Common myeloid progenitor, CD34-positive (primary cell): ENCODE measurements at places on chromosomes 11 and 22.
A peak's percentile ranks its signal among the peaks of the same experiment; 100 is the strongest.

DNA sequence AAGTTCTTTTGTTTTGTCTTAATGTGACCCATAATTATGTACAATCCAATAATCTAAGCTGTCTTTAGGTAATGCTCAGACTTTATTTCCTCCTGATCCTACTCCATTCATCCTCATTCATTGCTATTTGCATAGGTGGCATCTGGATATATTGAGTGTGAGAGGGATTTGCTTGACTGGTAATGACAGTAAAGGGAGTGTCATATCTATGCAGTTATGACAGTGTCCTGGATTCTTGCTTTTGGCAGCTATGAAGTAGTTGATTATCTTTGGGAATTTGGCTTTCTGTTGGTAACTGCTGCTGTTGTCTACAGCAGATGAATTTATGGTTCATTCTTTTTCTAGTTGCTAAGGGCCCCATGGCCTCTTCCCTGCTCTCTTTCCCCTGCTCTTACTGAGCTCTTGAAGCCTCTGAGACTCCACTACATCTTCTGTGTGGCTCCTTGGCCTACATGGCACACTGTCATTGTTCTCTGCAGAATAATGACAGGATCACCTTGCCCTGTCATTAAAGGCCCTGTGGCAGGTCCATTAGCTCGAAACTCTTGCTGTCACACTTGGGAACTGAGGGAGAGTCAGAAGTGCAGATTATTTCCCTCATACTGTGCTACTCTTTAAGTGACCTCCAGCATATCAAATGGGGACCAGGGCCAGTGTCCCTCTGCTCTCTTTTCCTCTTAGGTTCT, 20.1 kb upstream of the ACAT1 start:
- no peak for DNase-seq

DNA sequence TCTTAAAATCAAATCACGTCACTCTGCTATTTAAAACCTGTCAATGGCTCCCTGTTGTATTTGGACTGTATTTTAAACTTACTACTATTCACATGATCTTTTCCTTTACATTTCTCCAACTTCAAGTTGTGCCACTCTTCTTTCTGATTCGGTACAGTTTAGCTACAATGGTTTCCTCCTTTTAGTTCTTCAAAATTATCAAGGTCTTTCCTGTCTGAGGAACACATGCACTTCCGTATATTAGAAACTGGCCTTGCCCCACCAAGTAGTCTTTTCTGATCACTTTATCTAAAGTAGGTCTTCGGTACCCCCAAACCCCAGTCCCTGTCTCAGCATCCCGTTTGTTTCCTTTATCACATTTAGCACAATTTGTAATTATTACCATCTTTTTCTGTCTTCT, 81.8 kb downstream of the MTMR3 start:
- peak; percentile 10 for DNase-seq

GRCh38 chr11:82750643-82751139, 17.0 kb upstream of the FAM181B start:
- peak; percentile 82 for DNase-seq

GRCh38 chr11:17807034-17807433, 72.5 kb downstream of the KCNC1 start:
- no peak for DNase-seq

- DNase-seq: no peak
Measured at GRCh38 chr11:15607361-15608036, 492.8 kb downstream of the INSC start.

- DNase-seq: no peak
Measured at GRCh38 chr11:89502301-89502700, 11.1 kb upstream of the NOX4 start.

DNA sequence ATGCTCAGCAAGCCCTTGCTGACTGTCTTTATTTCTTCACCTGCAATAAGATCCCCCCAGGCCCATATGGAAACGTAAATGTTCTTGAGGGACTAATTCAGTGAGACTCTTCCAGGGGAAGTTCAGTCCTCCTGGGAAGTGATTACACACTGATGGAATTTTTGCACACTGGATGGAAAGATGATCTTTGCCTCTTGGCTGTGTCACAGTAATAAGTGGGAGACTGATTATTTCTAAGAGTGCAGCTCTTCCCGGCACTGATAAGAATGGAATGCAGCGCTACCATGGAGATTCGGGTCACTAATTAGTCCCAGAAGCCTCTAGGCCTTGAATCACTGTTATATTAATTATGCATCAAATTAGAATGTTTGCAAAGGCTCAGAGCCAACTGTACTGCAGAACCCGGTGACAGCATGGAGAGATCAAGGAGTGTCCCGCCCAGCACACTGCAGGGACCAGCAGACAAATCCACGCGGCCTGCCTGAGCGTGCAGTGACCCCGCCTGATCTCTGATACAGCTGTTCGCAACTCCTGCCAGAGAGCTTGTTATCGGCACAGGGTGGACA, 178.3 kb downstream of the SNX19 start:
- DNase-seq: no peak

DNA sequence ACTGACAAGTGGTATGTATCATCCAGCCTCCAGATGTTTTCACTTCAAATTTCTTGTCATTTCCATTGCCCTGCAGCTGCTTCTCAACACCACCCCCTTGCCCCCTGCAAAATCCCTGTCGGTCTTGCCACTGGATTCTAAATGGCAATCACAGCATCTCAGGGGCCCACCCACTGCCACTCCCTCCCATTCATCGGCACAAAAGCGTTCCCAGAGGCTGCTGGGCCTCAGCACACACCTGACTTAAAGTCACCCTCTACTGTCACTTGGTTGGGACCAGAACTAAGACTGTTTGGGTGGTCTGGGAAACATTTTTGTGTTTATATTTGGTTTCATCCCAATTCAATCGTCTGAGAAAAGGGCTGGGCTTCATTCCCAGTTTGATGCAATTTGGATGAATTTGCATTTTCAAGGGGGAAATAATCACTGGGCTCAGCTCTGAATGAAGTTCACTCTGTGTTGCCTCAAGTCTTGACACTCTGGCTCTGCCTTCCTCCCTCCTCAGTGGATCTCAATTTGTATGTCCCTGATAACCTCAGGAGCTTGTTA, 27.1 kb downstream of the SYT13 start:
- DNase-seq: no peak

GRCh38 chr11:110827276-110827675, 115.0 kb upstream of the ARHGAP20 start:
- DNase-seq: no peak

GRCh38 chr11:64710418-64711137, 12.4 kb downstream of the NRXN2 start:
- DNase-seq: no peak

DNA sequence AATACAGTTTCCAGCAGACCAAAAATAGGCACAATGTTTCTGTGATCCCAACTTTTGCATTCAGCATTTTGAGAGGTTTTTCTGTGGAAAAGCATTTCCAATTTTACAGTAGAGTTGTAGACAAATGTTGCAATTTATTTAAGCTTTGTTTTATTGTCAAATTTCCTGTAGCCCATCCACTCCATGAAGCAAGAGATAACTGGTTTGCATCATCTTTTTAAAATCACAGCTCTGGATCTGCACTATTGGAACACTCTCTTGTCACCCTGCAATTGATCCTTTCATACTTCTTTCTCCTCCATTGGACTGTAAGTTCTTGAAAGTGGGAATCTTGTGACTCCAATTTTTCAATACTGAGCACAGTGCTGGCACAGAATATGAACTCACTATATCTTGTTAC, 86.0 kb downstream of the MAML2 start:
- no peak for DNase-seq

DNA sequence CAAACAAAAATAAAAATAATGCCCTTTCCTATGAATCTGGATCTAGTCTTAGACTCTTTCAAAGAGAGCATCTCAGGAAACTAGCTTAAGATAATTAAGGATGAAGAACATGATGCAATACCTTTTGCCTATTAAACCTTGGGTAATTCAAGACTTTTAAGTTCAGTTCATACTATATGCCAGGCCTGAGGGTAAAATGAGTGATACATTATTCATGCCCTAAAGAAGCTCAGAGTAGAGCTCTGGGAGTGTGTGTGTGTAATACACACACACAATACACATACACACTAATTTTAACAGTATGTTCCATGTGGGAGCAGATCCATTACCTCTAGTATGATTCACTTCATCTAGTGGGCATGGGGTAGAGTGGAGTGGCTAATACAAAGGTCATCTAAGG, 651.4 kb upstream of the CHORDC1 start:
- DNase-seq: no peak

- no peak for DNase-seq
Measured at GRCh38 chr11:107928767-107929507, 689 bp downstream of the RAB39A start.

- DNase-seq: peak; percentile 35
Measured at GRCh38 chr22:21032037-21032867, at the start of gene SLC7A4. Gene SLC7A4 (minus strand): TSS chr22:21032561. CDS start chr22:21031812, 749 bp downstream.

DNA sequence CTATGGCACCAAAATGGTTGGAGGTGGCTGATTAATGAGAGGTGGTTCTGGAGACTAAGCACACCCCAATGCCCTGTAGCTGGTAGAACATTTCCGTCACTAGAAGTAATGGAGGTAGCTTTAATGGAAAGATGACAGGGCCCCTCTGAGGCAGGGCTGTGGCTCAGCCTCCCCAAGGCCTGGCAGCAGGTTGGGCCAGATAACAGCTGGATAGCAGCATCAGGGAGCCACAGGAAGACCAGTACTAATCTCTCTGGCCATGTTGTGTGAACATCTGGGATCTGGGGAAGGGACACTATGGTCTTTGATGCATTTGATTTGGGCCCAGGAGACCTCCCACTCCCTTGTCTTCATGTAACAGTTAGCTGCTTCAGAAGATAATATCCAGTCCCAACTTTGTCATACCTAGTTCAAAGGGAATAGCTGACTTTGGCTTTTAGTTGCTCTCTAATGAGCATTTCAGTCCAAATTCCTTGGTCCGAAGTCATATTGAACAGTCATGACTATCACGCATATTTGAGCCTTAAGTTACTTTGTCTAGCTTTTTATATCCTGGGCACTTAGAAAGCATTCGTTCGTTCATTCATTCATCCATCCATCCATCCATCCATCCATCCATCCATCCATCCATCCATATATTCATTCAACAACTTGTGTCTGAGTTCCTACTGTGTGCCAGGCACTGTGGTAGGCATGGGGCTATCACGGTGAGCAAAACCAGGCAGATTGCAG, 53.0 kb upstream of the LMO2 start:
- DNase-seq: peak; percentile 83

DNA sequence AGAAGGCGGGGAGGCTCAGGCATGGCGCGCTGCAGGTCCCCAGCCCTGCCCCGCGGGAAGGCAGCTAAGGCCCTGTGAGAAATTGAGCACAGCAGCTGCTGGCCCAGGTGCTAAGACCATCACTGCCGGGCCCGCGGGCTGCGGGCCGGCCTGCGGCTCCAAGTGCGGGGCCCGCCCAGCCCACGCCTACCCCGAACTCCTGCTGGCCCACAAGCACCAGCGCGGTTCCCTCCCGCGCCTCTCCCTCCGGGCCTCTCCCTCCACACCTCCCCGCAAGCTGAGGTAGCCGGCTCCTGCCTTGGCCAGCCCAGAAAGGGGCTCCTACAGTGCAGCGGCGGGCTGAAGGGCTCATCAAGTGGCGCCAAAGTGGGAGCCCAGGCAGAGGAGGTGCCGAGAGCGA, 4.6 kb upstream of the RDX start:
- DNase-seq: no peak

DNA sequence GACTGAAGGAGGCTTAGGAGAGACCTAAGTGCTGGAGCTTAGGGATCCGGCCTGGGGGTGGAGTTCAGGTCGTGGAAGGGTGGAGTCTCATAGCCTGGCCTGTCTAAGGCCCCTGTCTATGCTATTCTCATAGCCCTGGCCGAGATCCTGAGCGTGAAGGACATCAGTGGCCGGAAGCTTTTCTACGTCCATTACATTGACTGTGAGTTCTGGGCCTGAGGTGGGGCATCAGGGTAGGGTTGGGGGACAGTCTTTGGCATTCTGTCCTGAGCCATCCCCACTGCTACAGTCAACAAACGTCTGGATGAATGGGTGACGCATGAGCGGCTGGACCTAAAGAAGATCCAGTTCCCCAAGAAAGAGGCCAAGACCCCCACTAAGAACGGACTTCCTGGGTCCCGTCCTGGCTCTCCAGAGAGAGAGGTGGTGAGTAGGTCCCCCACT, 603 bp downstream of the KAT5 start:
- DNase-seq: no peak

DNA sequence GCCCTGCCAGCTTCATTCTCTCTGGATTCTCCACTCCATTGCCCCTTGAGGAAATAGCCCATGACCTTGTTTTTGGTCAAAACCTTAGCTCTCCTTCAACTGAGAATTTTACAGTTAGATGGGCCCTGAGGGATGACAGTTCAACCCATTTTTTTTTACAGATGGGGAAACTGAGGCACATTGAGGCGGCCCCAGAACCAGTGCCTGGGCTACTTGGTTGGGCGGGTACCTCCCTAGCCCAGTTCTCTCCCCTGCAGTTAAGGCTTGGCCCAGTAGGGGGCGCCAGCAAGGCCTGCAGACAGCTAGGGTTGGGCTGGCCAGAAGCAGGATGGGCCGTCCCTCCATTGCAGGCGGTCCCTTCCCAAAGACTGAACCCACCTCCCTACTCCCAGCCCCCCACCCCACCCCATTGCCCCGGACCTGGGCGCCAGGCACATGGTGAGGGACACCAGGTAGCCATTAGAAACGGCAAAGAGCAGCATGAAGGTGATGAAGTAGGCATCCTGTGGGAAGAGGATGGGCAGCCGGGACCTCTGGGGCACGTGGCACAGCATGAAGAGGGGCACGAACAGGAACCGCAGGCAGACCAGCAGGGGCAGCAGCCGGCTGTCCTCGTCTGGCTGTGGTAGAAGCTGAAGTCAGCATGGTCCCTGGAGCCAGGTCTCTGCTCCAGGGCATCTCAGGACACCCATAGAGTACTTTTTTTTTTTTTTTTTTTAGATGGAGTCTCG, 7.6 kb downstream of the SLC29A2 start:
- no peak for DNase-seq

DNA sequence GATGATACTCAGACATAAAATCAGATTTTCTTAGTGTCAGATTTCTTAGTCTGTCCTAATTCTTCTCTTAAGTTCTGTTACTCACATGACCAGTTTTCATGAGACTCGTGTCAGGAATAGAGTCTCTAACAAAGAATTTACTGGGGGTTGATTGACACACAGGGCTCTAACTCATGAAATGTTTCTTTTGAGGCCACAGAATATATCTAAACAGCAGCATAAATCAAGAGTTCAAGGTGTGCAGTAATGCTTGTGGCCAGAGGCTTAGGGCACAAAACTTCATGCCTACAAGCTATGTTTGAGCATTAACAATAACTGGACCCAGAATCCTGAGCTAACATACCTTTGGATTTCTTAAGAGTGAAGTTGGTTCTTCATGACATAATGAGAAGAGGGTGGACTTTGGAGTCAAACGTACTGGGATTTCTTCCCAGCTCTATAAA, 237.2 kb downstream of the DDX10 start:
- DNase-seq: no peak

- peak; percentile 68 for DNase-seq
Measured at GRCh38 chr11:134224710-134225664, 516 bp downstream of the VPS26B start.

DNA sequence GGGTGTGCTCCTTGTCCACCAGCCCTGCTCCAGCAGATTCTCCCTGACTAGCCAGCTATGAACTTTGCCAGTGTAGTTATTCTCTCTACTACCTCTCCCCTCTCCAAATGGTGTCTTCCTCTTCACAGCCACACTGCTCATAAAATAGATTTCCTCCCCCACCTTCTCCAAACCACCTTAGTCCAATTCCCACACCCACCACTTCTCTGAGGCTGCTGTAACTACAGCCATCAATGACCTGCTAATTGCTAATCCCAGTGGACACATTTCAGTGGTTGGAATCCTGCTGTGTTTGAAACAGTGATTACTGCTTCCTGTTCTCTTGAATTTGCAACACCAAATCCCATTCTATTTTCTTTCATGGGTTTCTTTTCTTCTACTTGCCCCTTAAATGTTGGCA, 23.4 kb downstream of the SYT9 start:
- no peak for DNase-seq

- DNase-seq: no peak
Measured at GRCh38 chr22:27798511-27799014, 3.0 kb downstream of the MN1 start.
